ENCODE measurements at places on chromosomes 3 and 15.

DNA sequence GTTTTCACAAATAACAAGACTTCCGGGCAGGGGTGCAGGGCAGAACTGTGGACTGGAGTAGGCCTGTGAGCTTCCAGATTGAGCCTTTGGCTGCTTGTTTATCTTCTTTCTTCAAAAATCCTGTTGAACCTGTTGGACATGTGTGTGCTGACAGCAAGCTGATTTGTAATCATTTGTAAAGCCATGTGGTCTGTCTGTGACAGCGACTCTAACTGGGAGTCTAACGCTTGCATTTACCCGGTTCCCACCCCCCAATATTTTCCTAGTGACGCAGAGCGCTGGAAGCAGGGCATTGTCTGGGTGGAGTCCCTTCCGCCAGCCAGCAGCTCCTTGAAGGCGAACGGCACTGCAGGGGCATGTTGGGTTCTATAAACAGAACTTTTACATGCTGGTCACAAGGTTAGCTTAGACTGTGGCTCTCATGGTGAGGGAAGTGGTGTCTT lies 85.7 kb upstream of the MYZAP start:
- DNase-seq, result no peak

GRCh38 chr15:26394801-26395200 lies 378.1 kb downstream of the GABRB3 start:
- no peak for DNase-seq

GRCh38 chr3:80087767-80088166 lies 320.0 kb upstream of the ROBO1 start:
- DNase-seq, result no peak

GRCh38 chr3:66298591-66298990 lies 77.8 kb downstream of the SLC25A26 start:
- DNase-seq, result no peak

GRCh38 chr15:83559310-83559966 lies 94.5 kb upstream of the ADAMTSL3 start:
- peak; percentile 17 for DNase-seq

GRCh38 chr15:95944661-95945255 lies 385.7 kb upstream of the NR2F2 start:
- DNase-seq, result no peak

- no peak for DNase-seq
These were observed 1.1 kb downstream of the SNRK start for GRCh38 chr3:43287500-43287873.

DNA sequence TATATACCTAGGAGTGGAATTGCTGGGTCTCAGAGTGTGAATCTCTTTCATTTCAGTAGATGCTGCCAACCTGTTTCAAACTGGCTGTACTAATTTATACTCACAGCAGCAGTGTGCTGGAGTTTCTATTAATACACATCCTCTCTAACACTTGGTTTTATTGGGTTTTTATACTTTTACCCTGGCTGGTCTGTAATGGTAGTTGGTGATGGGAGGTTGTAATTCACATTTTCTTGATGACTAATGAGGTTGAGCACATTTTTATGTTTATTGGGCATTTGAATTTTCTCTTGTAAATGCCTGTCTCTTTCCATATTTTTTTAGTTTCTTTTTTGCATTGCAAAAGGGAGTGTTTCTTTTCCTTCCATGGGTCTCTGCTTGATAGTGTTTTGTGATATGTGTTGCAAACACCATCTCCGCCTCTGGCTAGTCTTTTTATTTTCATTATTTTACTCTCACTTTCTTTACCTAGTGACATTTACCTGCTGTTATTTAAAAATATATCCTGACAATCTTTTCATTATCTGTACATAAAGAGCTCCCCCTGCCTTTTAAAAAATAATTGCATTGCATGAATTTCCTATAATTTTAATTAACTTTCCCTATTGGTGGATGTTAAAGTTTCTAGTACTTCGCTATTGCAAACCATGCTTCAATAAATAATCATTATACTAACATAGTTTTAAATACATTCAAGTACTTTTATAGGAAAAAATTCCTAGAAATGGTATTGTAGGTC lies 49.0 kb upstream of the GCNT3 start:
- no peak for DNase-seq

DNA sequence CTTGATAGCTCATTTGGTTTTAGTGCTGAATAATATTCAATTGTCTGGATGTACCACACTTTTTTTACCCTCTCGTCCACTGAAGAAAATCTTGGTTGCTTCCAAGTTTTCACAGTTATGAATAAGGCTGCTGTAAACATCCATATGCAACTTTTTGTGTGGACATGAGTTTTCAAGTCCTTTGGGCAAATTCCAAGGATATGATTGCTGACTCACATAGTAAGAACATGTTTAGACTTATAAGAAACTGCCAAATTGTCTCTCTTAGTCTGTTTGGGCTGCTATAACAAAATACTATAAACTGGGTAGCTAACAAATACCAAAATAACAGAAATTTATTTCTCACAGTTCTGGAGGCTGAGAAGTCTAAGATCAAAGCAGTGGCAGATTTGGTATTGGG lies 59.5 kb upstream of the TNFSF10 start:
- DNase-seq, result no peak

GRCh38 chr3:187136936-187137335 lies 2.4 kb downstream of the RPL39L start:
- no peak for DNase-seq

GRCh38 chr15:74799856-74800558 lies 12.6 kb upstream of the LMAN1L start:
- peak; percentile 86 for DNase-seq

GRCh38 chr3:9168241-9168741 lies 81.2 kb downstream of the SRGAP3 start:
- peak; percentile 32 for DNase-seq

DNA sequence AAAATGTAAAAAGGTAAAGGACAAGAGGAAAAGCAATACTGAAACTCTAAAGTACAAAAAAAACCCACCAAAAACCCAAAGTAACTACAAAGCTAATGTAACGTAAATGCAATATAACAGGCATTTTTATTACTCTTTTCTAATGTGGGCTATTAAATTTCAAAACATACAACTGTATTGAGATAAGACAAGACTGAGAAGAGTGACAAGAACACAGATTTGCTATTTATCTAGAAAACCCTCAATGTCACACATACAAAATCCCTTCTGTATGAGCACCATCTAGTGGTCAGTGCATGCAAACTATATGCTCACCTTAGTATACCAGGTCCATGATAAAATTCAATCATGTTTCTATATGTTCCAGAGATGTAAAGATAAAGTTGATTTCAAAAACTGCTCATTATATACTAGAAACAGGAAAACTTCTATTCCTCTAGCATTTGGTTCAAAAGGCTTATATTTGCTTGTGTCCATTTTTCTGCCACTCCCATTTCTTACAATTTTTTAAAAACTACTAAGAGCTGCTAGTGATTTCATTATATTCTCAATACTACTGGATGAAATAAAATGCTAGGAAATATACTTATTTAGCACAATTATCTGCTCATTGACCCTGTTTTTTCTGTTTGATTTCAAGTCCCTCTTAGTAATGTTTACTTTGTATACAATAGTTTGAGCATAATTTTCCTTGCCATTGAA lies 111.4 kb downstream of the DLG1 start:
- DNase-seq, result peak; percentile 14

DNA sequence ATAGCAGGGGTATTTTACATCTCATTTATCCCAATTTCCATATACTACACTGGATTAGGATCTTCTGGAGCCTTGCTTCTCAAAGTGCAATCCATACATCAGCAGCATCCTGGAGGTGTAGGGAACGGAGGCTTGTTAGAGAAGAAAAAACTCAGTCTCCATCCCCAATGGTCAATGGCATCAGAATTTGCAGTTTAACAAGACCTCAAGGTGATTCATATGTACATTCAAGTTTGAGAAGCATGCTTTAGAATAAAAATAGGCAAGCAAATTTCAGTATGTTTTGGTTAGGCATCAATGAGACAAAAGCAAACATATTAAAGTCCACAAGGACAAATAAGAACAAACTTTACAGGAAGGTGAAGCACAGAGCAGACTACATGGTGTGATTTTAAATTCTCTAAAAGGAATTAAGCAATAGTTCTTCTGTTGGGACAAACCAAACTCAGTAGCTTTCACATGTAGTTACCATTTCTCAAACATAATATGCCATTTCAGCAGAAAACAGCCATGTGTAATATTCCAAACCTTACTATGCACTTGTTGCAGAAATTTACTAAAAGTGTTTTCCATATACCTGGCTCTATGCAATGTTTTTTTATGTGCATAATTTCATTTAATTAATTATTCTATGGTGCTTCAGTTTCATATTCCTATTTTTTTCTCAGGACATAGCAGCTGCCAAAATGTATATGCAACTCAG lies 360.3 kb upstream of the NECTIN3 start:
- no peak for DNase-seq

GRCh38 chr3:99859825-99860224 lies 42.2 kb downstream of the CMSS1 start:
- no peak for DNase-seq

GRCh38 chr3:123084738-123085237 lies 18.0 kb downstream of the PDIA5 start:
- no peak for DNase-seq

DNA sequence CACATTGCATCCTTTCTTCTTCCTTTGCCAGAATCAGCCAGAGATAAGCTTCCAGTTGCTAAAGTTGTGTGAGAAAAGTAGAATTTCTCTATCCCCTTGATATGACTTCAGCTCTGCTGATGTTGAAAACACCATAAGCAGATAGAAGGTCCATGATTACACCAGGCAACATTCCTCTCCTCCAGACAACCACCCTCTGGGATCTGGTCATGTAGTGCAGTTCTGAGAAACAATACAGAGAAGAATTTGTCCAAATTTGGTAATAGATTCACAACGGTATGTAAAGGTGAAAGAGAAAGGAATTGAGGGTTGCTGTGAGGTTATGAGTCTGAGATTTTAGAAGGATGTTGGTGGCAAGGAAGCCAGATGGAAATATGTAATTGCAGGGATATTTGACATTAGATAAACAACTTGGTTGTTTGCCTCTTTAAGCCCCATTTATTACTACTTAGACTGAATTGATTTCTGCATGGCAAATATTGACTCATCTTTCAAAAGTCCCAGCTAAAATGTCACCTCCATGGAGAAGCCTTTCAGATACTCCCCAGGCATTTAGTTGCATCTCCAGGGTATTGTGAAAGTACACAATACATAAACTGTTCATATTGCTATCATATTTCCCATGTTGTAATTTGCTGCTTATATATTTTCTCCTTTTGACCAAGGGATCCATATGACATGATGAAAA lies 134.9 kb downstream of the GAP43 start:
- DNase-seq, result no peak

- DNase-seq, result peak; percentile 61
These were observed 39.2 kb downstream of the MYO5C start for GRCh38 chr15:52256366-52256765.

DNA sequence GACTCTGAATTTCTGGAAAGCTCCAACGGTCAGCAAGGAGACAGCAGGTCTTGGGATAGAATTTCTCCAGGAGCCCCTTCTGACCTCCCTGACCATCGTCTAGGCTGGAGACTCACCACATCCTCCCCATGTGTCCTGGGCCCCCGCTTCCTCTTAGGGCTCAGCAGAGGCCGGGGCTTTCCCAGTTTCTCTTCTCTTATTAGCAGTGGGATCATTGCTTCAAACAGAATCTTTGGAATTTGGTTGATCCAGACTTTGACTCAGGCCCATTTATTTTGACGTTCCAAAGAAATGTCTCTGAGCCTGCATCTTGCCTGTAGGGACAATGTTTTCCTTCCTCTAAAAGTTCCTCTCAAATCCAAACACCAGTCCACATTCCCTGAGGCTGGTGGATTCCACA lies 38.4 kb upstream of the SLC6A6 start:
- DNase-seq, result no peak

- no peak for DNase-seq
These were observed 201.5 kb downstream of the GABRB3 start for GRCh38 chr15:26571346-26571745.

- DNase-seq, result no peak
These were observed 272.5 kb downstream of the TBC1D5 start for GRCh38 chr3:17469954-17470353.

DNA sequence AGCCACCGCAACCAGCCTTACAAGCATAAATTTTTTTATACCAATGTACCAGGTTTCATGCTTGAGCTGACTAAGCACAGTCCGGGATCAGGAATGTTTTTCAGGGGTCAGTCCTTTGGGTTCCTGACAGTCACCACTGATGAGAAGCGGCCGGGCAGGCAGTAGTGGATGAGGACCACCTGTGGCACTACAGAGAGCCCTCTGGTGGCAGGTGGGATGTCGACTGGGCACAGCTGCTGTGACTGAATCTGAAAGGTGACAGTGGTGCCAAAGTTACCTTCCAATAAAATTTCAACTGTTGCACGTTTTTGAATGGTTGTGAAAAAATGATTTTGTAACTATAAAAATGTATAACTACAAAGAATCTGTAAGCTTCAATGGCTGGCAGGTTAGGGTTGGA lies 34.0 kb downstream of the TPRA1 start:
- no peak for DNase-seq

DNA sequence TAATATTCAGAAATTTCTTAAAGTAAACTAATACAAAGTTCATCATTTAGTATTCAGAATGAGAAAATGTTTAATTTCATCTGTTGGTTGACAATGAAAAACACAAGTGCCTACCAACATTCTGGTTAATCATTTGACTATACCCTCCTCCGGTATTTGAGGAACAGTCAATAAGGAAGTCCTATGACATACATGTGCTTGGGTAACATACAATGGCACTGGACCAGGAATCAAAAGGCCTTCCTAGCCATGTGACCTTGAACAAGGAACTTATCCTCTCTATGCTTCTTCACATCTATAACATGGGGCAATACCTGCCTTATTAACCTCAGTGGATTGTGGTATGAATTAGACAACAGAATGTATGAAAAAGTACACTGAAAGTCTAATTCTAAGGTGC lies 65.8 kb downstream of the ZNF280D start:
- DNase-seq, result no peak

DNA sequence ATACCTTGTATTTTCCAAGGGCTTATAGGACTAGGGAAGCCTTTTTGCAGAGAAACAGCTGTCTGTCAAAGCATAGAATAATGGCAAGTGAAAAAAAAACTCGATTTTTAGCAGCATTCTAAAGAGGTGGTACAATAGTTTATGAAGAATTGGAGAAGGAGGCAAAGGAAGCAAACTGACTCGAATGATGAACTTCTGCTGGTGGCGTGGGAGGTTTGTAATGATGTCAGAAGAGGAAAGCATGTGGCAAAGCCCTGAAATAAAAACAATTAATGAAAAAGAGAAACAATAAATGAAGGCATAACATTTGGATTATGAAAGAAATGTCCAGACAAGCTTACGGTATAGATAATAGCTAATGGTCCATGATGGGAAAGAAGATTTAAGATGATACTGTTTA lies 77.5 kb downstream of the RARB start:
- no peak for DNase-seq

DNA sequence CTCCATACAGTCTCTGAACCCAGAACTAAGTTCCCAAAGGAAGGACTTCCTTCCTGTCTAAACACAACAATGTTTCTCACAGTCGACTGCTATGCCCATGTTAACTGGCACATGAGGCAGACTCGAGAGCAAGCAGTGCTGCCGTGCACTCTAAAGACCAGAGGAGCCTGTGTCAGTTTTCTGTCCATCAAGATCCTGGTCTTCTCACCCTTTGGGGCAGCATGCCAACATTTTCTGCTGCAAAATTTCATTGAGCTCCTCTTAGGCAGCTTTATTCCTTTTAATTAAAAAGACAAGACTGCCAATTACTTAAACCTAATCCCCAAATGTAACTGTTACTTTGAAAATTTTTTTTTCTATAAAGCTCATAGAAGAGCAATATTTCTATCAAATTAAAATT lies 205.1 kb downstream of the GAP43 start:
- no peak for DNase-seq

- no peak for DNase-seq
These were observed 76.0 kb upstream of the SNRK start for GRCh38 chr3:43210049-43211027.

Data from activated CD4-positive, alpha-beta T cell treated with anti-CD3 and anti-CD28 coated beads for 4 hours (primary cell).